Activated effector memory CD4-positive, alpha-beta T cell treated with Interleukin-2 at 50 U/mL for 16 hours (primary cell): ENCODE measurements at places on chromosomes 12 and 14.

- DNase-seq = no peak
Measured at GRCh38 chr12:5797661-5798060, 147.4 kb downstream of the ANO2 start.

DNA sequence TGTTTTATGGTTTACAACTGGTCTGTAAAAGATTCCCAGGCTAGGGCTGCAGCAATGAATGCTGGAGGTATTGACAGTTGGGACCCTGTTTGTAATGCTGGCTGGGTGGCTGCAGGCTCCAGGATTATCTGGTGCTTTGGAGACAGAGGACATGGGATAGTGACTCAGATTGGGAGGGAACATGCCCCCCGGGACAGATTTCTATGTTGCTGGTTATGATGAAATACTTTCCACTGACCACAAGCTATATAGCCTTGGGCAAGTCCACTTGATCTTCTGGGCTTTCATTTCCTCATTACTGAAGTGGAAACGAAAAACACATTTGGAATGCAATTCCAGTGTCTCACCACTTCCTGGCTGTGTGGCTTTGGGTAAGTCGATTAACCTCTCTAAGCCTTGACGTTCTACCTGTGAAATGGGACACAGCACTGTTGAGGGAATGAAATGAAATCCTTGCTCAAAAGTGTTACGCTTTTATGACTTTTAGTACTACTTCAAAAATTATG is 6.3 kb upstream of the TPCN1 start:
- DNase-seq = no peak

DNA sequence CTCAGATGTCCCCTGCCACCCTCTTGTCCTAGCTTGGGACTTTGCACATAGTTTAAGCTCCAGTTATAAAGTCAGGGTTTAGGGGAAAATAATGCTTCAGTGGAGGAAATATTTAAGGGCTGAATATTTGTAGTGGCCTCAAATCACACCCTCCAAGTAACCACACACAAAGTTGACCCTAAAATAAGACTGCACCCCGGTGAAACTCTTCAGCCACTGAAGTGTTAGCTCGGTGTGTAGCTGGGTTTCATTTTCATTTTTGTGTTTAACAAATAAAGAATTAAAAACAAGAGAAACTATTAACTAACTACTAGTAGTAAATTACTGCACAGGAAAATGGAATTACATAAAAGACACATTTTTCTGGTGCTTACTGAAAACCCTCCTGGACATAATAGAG is 14.8 kb upstream of the BCL11B start:
- DNase-seq = no peak

GRCh38 chr14:90514015-90514398 is 117.2 kb downstream of the CALM1 start:
- DNase-seq = no peak

GRCh38 chr14:28323951-28324741 is 442.4 kb upstream of the FOXG1 start:
- no peak for DNase-seq

- DNase-seq = no peak
Measured at GRCh38 chr12:72077111-72077820, 138.6 kb downstream of the TPH2 start.

DNA sequence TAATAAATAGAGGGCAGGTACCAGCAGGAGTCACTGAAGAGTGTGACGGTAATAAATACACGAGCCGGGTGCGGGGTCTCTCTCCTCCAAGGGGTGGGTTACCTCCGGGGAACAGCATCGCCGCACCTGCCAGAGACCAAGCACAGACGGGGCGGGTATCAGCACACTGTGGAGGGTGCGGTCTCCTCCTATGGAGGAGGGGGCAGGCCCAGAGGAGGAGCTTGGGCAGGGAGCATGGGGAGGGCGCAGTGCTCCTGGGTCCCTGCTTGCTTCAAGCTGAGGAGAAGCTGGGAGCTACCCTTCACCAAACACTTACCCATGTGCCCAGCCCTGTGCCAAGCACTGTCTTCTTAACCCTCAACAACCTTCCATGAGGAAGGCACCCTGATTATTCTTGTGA is 12.8 kb downstream of the PGF start:
- no peak for DNase-seq

- no peak for DNase-seq
Measured at GRCh38 chr12:76091246-76091754, 6.8 kb upstream of the NAP1L1 start.

- no peak for DNase-seq
Measured at GRCh38 chr14:74907744-74908143, 15.3 kb downstream of the RPS6KL1 start.

GRCh38 chr14:74357585-74357984 is 9.3 kb downstream of the VRTN start:
- no peak for DNase-seq
